KBM-7 (cell line): ENCODE measurements at places on chromosomes 3 and 15.
A peak's percentile ranks its signal among the peaks of the same experiment; 100 is the strongest.

- no peak for DNase-seq
Observed at GRCh38 chr3:160444411-160444810, 5.2 kb downstream of the TRIM59 start.

DNA sequence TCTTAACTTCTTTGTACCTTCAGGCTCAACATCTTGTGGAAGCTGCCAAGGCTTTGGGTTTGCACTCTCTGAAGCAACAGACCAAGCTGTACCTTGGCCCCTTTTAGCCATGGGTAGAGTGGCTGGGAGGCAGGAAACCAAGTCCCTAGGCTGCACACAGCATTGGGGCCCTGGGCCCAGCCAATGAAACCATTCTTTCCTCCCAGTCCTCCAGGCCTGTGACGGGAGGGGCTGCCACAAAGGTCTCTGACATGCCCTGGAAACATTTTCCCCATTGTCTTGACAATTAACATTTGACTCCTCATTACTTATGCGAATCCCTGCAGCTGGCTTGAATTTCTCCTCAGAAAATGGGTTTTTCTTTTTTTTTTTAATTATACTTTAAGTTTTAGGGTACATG lies 253.1 kb upstream of the GADL1 start:
- no peak for DNase-seq

DNA sequence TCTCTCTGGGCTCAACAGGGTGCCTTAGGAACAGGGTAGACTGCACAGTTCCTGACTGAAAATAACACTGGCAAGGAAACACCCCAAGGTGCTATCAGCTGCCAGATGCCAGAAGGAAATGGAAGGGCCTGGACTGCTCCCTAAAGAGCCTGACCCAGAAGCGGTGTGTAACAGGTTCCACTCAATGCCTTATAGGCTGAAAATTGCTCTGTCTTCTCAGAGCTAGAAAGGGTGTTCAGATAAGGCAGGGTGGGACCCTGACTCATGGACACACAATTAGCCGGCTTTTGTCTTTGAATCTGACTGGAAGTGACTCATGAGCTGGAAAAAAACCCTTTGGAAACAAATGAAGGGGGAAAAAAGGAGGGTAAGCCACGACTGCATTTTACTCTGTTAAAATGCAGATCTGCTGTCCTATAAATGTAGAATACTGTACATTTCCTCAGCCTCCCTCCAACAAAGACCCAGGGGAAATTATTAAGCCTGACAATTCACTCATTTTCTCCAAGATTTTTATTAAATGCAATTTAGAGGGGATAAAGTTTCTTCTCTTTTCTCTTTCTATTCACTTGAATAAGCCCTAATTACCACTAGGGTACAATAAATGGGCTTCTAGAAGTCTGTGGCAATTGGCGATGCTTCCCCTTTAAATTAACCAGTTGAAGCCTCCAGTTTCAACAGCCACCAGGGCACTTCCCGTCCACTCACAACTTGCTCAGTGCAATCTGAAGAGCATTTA lies 160.2 kb upstream of the TBL1XR1 start:
- DNase-seq, result peak; percentile 65

- DNase-seq, result no peak
Observed at GRCh38 chr3:77040216-77040615, 317 bp downstream of the ROBO2 start.

DNA sequence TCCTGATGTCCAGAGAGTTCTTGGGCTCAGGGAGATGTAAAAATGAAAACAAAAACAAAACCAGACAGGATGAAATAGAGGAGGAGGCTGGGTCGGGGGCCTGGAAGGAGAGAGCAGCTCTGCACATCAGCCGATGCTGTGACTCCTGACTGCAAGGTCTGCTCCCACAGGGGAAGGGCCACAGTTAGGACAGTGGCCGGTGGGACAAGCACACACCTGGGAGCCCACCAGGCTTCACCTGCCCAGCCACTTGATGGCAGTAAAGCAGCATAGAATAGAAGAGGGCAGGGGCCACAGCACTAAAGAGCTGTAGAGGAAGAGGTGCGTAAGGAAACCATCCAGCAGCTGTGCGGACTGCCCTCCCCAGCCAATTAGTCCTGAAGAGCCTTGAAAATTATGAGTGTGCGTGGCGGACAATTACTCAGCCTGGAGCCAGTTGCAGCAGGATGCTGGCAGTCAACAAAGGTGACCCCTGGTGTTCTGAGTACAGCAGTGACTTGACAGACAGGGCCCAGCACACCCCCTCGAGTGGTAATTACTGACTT lies 29.8 kb downstream of the ALS2CL start:
- DNase-seq, result peak; percentile 51

DNA sequence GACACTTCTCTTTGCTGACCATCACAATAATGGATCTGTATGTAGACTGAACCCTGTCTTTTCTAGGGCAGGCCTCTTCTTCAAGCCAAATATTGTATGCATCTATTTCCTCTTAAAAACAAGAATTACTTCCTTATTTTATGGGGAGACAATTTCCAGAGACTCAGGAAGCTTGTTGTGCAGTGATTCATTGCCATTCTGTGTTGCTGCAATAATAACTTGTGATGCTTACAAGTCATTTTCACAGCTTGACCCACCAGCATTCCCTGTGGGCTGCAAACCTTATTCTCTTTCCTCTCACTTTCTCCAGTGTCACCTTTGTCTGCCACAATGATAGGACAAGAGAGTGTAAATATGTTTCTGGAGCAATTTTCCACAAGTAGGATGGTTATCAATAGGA lies 276.7 kb upstream of the SGO1 start:
- DNase-seq, result no peak

DNA sequence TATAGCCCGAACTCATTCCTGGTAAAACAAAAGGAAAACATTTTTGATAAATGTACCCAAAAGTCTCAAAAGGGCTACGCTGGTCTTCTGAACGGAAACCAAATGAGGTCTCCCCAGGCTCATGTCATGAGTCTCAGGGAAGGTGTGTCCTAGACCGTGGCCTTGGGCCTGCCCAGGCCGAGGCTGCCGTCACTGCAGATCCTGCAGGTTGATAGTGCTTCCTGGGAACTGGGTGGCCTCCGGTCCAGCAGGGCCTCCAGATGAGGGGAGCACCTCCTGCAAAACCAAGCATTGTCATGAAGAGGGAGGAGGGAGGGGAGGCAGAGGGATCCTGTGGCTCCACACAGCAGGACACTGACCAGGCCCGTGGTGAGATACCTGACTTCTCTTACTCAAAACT lies 37.5 kb downstream of the ZXDC start:
- DNase-seq, result no peak

GRCh38 chr15:40160689-40161688 lies at the start of gene BUB1B:
TSS of gene BUB1B (plus strand) at chr15:40161069. CDS start at chr15:40161221, 152 bp downstream.
- DNase-seq, result peak; percentile 98

DNA sequence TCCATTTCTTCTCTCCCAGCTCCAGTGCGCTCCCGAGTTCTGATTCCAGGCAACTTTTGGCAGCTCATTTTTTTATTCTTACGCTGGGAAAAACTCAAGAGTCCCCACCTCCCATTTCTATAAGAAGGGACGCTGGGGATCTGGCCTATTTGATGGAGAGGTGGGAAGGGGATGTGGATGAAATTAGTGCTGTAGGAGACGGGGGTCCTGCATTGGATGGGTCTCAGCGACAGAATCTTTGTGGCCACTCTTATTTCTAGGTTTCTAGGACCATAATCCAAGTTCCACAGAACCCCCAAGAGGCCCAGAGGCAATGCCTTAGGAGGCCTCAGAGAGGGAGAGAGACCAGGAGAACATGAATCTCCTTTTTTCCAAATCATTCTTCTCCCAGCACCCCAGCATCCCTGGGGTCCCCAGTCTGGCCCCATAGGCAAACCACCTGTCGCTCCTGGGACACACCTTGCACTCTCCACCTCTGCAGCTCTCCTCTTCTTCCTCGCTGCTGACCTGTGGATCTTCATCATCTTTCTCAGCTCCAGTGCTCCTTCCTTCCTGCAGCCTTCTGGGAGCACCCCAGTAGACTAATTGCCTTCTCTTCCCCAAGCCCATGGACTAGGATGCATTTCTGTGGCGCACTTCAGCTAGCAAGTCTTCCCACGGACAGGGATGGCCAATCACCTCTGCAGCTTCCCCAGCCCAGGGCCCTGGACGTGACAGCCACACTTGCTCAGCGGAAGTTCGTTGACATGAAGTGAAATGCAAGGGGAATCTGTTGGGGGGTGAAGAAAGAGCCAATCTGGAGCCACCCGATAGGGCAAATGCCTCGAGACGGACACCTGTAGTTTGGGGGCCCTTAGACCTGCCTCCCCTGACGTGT lies 100.1 kb upstream of the ALDH1A3 start:
- DNase-seq, result no peak

DNA sequence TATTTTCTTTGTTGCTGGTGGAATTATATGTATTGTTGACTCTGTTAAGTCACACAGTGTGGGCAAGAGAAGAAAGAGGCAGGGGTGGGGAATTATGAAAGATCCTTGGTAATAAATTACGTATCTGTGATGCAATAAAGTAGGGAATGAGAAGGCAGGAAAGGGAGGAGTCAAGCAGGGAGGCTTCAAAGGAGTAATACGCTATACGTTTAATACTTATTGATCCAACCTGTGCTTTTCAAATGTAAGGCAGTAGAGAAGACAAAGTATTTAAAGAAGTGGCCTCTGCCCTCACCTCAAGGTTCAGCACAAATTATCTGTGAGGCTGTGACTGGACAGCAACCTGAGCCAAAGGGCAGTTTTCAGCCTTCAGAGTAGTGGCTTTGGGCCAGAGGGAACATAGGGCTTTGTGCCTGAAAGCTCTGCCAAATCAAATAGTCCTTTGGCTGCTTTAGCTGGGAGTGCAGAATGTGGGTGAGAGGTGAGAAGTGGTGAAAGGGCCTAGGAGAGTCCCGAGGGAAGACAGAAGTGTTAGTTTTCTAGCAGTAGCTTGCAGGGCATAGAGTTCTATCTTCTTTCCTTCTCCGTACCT lies 1.2 kb upstream of the PLIN1 start:
- DNase-seq, result no peak

DNA sequence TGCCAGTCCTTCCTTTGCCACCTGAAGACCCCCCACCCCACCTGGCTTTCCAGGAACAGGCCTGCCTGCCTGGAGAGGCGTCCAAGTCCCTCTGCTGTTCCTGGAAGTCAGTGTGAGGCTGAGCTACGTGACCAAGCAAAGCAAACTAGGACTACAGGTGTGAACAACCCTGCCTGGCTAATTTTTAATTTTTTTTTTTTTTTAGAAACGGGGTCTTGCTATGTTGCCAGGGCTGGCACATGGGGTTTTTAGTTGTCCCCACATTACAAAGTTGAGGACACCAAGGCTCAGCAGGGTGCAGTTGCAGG lies 17.4 kb downstream of the HEMK1 start:
- no peak for DNase-seq

DNA sequence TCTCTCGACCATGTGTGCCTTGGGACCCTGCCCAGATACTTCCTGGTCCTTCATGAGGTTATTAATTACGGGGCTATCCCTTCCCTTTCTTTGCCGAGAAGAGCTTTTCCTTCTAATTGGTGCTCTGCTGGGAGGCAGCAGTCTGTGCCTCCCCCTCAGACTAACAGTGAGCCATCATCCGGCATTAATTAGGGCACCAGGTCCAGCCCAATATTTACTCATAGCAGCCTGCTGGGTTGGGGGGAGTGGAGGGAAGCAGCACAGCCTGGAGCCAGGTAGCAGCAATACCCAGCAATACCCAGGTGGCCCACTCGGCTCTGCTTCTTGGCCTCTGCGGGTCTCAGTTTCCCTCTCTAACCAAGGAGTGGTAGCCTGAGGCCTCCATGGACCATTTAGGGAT lies 20.1 kb downstream of the CACNA2D2 start:
- DNase-seq, result no peak

DNA sequence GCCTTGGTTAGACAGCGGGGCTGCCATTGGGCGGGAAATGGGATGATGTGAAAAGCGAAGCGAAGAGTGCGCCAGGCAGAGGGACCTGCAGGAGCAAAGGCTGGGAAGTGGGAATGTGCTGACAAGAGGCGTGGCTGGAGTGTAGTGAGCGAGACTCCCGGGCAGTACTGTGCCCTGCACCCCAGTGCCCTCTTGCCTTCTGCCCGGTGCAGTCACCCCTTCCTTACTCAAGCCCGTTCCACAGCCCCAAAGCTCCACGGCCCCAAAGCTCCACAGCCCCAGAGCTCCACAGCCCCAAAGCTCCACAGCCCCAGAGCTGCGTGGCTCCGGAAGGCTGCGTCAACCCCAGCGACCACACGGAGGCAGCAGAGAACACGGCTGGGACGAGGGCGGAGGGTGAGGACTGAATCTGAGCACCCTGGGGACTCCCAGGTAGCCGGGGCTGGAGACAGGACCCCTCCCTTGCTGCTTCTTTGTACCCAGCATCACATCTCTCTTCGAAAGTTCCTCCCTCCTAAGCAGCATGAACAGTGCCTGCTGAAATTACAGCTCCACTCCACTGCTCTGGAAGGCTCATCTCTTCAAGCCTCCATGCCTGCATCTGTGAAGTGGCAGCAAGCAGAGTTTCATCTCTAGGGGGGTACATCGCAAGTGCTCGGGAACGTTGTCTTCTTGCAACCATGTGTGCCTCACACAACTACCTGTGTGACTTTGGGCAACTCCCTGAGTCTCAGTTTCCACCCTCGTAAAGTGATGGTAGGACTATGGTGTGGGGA lies 108.9 kb downstream of the FBLN2 start:
- peak; percentile 61 for DNase-seq

GRCh38 chr3:133413161-133414020 lies 13.5 kb downstream of the BFSP2 start:
- peak; percentile 24 for DNase-seq

DNA sequence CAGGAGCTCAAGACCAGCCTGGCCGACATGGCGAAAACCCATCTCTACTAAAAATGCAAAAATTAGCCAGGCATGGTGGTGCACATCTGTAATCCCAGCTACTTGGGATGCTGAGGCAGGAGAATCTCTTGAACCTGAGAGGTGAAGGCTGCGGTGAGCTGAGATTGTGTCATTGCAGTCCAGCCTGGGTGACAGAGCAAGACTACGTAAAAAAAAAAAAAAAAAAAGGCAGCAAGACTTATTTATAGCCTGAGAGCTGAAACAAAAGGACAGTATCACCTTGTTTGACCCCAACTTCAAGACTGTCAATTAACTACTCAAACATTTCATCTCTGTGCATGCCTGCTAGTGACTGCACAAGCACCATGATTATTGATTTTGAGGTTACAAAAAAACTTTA lies 478.9 kb upstream of the GBE1 start:
- DNase-seq, result no peak

GRCh38 chr15:74174219-74174957 lies 878 bp downstream of the ISLR start:
- no peak for DNase-seq

GRCh38 chr15:100078511-100079220 lies 263.1 kb downstream of the ADAMTS17 start:
- peak; percentile 11 for DNase-seq

- no peak for DNase-seq
Observed at GRCh38 chr15:101446518-101447167, 42.9 kb downstream of the PCSK6 start.

GRCh38 chr3:29284497-29284896 lies 3.6 kb downstream of the RBMS3 start:
- no peak for DNase-seq

- peak; percentile 72 for DNase-seq
Observed at GRCh38 chr15:38129531-38130204, 123.0 kb upstream of the SPRED1 start.

- no peak for DNase-seq
Observed at GRCh38 chr3:110362751-110363150, 708.9 kb upstream of the NECTIN3 start.
